ENCODE measurements at places on chromosomes 7 and 10.

DNA sequence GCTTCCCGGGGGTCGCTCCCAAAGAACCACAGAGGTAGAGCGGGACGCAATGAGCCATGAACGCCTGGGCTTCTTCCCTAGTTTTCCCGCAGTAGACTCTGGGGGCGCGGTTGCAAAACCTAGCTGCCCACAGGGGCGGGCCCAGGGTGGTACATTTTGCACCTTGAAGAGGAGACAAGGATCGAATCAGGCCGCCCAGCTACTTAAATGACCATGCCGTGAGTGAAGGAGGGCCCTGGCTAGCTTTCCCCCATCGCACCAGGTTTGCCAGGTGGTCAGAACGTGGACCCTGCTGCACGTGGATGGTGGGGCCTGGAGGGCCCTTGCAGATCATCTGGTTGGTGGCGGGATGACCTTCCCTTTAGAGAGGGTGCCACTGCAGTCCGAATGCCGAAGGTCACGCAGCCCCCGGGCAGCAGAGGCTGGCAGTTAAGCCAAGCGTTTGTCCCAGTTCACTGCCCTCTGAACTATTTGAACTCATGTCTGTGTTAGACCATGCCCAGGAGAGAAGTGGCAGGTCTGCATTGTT, 604 bp upstream of the SHTN1 start:
- DNase-seq, result no peak

DNA sequence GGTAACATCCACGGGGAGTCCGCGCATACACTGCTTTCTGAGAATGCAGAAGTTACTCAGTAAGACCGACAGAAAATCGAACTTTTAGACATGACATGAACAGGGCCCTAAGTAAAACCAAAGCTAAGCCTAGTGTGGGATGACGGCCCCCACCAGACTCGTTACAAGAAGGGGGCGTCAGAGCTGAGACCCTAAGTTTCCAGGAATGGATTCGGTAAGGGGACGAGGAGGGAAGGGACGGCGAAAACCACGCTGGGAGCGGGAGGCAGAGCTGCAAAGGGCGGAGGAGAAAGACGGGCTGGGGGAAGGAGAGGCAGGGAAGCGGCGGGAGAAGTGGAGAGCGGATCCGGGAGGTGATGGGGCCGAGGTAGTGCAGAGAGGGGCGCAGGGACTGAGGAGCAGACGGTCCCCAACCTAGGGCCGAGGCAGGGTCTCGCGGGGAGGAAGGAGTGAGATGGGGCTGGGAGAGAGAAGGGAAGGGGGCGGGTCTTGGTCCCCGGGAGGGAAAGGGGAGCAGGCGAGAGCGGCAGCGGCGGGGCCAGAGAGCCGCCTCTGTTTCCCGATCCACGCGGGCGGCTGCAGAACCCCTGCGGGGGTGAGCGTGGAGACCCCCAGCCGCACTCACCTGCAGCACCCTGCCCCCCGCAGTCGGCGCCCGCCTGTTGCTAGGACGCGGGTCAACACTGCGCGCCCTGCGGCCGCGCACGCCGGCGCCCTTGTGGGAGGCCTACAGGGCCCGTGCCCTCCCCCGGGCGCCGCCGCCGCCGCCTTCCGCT, 513 bp downstream of the ODAD2 start:
- DNase-seq, result no peak

DNA sequence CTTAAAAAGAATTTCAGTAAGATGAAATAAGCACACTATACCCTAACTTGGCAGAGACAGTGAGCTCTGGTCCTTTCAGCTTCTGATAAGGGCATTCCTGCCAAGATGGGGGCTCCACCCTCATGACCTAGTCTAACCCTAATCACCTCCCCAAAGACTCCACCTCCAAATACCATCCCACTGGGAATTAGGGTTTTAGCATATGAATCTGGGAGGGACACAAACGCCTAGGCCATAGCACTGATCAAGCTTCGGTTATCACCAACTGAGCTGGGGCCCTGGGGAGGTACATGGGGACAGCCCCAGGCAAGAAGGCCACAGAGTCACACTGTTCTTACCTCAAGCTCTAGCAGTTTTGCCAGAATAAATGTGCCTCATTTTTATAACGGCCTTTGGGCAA, 31.4 kb downstream of the PALS2 start:
- DNase-seq, result no peak

GRCh38 chr10:63169624-63170023, 36.5 kb downstream of the NRBF2 start:
- no peak for DNase-seq

DNA sequence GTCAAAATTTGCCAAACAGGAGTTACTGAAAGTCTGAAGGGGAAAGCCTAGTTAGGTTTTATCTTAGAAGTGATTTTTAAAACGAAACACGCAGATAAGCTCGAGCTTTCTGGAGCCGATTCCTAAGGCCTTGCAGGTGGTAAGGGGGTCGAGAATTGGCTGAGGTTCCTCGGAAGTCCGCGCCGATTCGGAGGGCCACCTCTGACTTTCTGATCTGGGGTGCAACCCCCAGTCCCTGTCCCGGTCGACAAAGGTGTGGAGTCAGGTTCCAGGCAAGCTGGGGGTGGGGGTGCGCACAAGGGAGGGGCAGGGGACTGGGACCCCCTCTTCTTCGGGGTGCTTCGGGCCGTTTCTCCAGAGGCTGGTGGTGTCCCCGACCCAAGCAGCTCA, 701 bp upstream of the CUL1 start:
- no peak for DNase-seq

- DNase-seq, result peak; percentile 89
Observed at GRCh38 chr7:80942261-80943041, 23.6 kb upstream of the SEMA3C start.

DNA sequence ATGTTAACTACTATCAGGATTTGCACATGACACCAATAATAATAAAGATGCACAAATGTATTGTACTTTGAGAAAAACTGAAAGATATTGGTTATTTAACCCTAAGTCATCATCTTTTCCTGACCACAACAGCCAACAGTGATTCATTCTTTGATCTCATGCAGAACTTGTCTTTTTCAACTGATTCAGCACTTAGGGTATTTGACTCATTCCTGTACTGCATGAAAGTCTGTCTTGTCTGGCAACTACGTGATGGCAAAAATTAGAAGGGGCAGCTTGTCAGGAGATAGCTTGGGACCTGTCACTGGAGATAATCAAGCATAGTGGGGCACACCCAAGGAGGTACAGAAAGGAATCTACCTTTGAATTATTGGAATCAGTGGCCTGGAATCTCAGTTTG, 77.8 kb upstream of the LRRC17 start:
- no peak for DNase-seq

DNA sequence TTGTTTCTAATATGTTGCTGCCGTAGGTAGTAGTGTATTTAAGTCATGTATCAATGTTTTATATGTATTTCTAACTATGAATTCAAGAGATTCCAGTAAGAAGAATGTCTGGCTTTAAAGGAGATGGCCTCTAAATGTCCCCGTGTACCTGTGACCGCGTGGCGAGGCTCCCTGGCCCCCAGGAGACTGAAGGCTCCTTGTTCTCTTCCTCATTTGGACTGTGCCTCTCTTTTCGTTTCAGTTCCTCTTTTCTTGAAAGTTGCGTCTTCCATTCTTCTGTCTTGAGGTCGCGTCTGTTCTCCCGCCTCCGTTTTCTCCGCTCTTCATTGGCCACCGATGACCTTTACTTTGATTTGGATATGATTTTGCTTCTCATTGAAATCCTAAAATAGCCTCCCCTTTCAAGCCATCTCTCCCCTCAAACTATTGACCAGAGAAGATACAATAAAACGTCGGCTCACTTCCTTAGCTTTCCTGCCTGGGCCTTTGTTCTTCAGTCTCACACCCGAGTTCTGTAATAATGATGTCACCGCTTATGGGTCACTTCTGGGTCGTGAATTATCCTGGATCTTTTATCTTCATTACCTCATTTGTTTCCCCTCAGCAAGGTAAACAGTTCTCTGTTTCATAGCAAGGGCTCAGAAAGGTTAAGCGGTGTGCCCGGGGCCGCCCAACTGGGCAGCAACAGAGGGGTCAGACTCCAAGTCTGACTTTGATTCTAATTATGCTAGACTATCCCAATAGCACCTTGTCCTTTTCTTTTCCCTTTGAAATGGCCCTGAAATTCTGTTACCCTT, 28.7 kb downstream of the WIPI2 start:
- DNase-seq, result peak; percentile 84

GRCh38 chr10:101956117-101956516, 99.9 kb downstream of the ARMH3 start:
- no peak for DNase-seq

GRCh38 chr7:156988343-156989185, 21.9 kb downstream of the MNX1 start:
- no peak for DNase-seq

DNA sequence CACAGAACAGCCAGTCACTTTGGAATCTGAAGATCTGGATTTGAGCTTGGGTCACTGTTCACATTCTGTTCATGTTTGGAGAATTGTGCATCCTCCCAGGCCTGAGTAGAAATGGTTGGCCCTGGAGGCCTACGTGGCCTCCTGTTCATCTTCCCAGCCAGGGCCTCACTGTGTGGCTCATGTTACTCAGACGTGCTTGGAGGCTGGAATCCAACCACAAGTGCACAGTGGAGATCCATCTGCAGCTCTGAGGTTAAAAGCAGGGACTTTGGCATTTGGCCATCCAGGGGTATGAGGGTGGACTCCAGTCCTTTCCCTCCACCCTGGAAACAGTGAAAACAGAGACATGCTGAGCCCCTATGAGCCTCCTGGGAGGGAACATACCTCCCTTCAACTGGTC, 709.0 kb upstream of the IGFBP3 start:
- no peak for DNase-seq

GRCh38 chr7:157758468-157759245, 421.9 kb downstream of the DNAJB6 start:
- DNase-seq, result no peak

GRCh38 chr10:14603534-14604102, 171.1 kb downstream of the FAM107B start:
- DNase-seq, result peak; percentile 45

DNA sequence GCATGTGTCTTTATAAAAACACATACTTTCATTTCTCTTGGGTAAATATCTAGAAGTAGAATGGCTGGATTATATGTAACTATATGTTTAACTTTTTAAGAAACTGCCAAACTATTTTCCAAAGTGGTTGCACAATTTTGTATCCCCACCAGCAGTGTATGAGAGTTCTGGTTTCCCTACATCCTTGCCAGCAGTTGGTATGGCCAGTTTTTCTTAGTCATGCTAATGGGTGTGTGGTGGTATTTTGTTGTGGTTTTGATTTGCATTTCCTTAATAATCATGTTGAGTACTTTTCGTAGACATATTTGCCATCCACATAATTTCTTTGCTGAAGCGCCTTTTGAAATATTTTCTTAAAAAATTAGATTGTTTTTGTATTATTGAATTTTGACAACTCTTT, 60.3 kb downstream of the NEUROG3 start:
- DNase-seq, result no peak

DNA sequence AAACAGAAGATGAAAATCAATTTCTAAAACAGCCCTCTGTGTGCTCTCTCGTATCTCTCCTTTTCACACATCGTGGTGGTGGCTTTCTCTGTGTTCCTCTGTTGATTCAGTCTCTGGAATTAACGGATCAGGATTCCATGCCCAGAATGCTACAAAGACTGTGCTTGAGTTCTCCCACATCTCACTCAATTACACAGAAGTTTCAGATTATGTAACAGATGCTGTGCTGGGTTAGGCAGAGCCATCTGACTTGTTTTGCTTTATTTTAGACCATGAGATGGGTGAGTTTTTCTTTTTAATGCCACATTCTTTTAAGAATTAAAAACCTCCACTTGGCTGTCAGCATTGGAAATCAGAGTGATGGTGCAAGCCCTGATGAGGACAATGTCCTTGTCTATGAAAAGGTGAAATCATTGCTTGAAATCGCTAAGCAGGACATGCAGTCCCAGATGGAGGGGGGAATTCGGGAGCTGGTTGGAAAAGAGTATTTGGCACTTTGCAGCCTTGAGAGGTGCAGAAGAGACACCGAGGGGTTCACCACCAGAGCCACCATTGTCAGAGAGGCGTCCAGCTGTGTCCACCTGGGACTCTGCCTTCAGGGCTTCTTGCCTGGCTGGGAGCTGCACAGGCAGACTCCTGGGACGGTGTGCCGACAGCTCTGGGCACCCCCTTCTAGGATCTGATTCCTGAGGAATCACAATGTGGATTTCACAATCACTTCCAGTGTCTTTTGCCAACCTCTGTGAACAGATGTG, 80.4 kb downstream of the EGFR start:
- DNase-seq, result no peak

DNA sequence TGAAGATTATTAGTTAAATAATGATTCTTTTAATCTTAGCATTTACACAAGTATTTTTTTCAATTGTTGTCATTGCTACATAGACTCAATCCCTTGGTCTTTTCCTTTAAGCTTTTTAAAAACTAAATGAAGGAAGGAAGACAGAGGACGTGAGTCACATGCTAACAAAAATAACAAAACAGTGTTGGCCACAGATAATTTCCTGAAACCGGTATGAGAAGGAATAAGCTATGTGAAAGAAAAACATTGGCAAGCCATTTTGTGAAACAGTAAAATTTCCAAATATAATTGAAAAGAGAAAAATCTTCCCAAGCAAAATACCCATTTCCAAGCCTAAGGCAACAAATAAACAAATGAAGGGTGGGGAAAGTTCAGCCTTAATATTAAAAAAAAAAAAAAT, 223.0 kb downstream of the AHR start:
- peak; percentile 45 for DNase-seq

DNA sequence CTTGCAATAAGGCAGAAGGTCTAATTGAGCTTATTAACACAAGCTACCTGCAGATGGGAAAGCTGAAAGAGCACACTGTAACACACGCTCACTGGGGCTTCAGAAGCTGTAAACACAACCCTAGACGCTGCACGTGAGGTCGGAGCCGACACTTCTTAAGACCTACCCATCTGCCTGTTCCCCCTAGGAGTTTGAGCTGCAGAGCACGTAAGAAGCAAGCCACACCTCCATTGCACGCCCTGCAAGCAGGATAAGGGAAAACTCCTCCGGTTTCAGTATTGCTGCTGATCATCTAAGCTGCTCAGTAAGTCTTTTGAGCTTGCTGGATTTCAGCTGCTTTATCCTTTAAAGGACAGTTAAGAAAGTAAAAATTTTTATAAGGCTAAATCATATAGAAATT, 244.0 kb upstream of the ZWINT start:
- DNase-seq, result no peak

- DNase-seq, result no peak
Observed at GRCh38 chr10:110897184-110897583, 21.8 kb downstream of the BBIP1 start.

DNA sequence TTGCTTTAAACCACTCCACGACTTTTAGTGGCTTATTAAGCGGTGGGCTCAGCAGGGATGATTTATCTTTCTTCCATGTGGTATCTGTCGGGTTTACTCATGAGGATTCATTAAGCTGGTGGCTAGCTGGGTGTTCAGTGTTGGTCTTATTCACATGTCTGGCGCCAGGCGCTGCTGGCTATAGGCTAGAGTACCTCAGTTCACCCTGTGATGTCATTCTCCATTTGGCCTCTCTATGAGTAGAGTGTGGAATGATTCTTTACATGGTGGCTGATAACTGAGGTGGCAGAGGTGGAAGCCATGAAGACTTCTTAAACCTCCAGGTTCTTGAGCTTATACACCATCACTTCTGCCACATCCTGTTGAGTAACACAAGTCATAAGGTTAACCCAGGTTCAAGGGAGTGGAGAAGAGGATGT, 115.4 kb downstream of the MLLT10 start:
- DNase-seq, result no peak

GRCh38 chr7:66047426-66047825, 28.2 kb upstream of the ASL start:
- no peak for DNase-seq

- DNase-seq, result no peak
Observed at GRCh38 chr10:23155169-23155568, 36.9 kb upstream of the PTF1A start.

All from inflammatory macrophage treated with lipopolysaccharide for 1 hour (primary cell).